ENCODE measurements at places on chromosomes 7 and 10. TPM values are rescaled to one million over a fixed set of nuclear protein-coding genes. Genes with fewer than 3 reads are reported as not detected.

Gene C10orf90
- not detected for total RNA-seq

- no peak for DNase-seq
Observed at GRCh38 chr7:151379534-151380198, 30.2 kb downstream of the WDR86 start.

- DNase-seq = no peak
Observed at GRCh38 chr7:53485354-53485753, 449.9 kb downstream of the POM121L12 start.

- no peak for DNase-seq
Observed at GRCh38 chr7:1105189-1105588, 17.3 kb downstream of the GPER1 start.

GRCh38 chr10:95532536-95532935 lies 28.6 kb downstream of the SORBS1 start:
- no peak for DNase-seq

GRCh38 chr10:29994811-29995210 lies 64.6 kb downstream of the JCAD start:
- no peak for DNase-seq

DNA sequence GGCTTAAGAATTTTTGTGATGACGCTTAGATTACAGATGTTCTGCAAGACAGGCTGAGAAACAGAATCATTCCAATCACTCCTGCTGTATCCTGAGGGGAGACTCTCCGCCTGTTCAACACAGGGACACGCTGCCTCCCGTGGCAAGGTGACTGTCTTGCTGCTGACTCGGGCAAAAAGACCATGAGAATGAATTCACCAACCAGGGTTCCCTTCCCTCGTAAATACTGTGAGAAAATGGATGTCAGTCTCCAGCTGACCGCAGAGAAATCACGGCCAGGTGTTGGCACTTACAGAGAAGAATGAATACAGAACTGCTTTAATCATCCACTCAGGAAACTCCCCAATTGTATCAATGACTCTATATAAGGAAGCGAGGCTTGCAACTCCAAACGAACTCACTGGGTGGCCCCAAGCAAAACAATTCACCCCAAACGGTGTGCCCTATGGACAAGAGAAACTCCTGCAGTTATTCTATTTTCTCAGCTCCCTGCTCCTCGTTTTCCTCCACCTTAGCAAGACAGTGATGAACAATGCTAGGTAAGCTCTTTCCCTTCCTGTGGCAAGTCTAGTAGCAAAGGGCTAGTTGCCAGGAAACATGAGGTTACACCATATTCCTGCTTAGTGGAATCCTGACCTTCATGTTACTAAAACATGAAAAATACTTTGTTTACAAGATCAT lies 22.8 kb downstream of the GNA12 start:
- DNase-seq = no peak

DNA sequence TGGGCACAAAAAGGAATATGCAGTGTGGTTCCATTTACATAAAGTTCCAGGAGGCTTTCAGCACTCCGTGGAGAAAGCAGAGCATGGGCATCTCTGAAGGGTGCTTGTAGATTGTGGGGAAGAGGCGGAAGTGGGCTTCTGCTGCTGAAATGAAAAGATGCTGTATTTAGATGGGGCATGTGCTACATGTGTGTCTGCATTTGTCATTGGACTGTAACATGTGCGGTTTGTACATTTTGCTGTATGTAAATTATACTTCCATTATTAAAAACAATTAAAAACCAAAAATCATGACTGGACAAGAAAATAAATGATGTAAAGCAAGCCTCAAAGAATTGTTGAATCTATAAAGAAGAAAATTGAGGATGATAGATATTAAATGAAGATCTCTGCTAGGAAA lies 334.0 kb downstream of the WDR37 start:
- no peak for DNase-seq
